Activated T-cell treated with anti-CD3 and anti-CD28 coated beads for 48 hours (primary cell): ENCODE measurements at places on chromosomes 4 and X.

- no peak for DNase-seq
Measured at GRCh38 chr4:156898373-156899117, 73.1 kb downstream of the PDGFC start.

DNA sequence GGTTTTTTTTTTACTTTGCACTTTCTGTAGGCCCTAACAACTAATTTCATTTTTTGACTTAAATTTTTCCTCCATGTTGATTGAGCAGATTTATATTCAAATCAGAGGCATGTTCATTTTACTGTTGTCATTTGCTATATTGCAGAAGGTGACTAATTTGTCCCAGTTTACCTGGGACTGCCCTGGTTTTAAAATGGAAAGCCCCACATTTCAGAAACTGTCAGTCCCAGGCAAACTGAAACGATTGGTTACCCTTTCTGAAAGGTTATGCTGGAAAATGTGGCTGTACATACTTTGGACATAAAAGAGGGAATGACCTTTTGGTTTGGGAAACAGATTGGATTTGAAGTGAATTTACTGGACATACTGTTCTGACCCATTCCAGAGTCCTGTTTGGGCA, 160.0 kb downstream of the SPCS3 start:
- DNase-seq: no peak

GRCh38 chrX:147174591-147174990, 360.0 kb upstream of the CXorf51A start:
- no peak for DNase-seq

DNA sequence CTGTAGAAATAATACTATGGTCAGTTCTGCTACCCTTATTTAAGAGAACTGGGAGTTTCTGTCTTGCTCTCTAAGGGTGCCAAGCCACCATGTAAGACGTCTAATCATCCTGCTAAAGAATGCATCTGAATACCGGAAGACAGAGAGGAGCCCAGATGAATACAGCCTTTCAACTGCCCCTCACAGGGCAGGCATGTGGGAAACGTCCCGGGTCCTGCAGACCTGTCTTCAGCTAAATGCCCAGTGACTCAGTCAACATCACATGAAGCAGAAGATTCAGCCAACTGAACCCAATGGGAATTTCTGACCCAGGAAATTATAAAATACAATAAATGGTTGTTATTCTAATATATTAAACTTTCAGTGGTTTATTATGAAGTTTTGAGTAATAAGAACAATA, 2141.0 kb upstream of the AGA start:
- DNase-seq: no peak

GRCh38 chrX:67546496-67547423, 2.9 kb downstream of the AR start:
- no peak for DNase-seq

DNA sequence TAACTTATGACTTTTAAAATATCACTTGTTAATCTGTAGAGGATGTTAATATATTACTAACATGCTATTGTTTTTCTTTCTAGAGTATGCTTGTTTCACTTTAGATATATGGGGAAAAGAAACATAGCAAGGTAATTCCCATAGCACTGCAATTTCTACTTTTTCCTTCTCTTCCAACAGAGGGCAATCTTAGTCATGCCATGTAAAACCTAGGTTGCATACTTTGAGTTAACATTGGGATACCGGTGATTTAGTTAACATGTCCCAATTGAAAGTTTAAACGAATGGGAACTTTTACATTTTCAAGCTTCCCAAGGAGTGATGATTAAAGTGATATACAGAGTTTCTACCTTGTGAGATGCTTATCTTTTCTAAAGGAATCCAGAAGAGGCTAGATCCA, 89.4 kb upstream of the IL13RA1 start:
- DNase-seq: no peak

DNA sequence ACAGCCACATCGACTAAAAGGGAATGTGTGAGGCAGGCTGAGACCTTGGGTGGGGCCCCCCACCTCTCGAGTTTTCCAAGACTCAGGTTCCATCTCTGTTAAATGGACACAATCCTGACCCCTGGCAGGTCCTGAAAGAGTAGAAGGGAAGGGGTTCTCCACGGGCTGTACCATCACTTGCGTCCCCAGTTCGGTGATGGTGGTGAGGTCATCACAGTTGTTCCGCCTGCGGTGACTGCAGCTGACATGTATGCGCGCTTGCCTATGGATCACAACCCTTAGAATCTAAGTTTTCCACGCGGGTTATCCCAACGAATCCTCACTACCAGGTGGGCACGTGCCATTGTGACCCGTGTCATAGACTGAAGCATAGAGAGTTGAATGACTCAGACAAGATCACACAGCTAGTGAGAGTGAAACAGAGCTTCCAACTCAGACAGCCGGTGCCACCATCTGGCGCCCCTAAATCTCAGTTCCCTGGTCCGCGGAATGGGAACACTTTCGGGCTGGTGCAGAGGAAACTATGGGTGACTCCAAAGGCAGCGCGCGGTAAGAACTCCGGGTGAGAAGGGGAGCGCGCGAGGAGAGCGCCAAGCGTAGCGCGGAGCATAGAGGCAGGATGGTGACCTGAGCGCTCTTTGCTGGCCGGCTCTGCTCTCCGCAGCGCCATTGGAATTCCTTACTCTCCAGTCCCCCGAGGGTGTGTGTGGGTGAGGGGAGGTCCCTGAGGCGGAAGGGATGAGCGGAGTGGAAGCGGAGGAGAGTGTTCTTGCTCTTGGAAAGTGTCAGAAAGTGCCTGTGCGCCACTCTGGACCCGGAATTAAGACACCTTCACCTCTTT, 10.5 kb downstream of the MSX1 start:
- DNase-seq: no peak

DNA sequence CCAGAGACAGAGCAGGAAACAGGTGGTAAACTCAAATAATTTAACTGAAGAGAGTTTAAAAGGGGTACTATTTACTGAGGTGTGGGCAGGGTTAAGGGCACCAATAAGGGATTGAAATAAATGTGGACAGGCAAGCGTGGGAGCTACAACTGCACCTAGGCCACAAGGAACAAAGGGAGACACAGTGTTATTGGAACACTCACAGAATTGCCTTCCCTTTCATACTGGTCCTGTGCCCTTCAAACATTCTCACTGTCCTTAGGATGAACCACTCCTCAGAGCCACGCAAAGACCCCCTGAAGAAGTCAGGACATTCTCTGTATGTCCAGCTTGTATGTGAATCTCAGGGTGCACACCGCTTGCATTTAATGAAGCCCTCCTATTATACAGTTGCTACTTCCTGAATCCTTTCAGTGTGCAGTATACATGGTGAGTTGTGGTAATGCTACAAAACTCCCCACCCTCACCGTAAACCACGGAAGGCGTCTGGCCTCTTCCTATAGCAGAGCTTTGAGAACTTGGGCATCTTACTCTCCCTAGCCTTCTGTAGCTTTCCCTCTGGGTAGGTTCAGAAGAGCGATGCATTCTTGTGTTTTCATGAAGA, 9.6 kb upstream of the MRPL1 start:
- peak; percentile 45 for DNase-seq

DNA sequence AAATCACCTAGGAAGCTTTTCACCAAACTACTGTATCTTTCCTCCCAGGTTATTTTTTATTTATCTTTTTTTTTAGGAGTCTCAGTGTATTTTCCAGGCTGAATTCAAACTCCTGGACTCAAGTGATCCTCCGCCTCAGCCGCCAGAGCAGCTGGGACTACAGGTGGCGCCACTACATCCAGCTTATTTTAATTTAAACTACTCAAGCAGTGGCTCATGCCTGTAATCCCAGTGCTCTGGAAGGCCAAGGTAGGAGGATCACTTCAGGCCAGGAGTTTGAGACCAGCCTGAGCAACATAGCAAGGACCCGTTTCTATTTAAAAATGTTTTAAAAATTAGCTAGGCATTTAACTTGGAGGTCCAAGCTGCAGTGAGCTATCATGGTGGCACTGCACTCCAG, 37.8 kb downstream of the LEF1 start:
- no peak for DNase-seq

DNA sequence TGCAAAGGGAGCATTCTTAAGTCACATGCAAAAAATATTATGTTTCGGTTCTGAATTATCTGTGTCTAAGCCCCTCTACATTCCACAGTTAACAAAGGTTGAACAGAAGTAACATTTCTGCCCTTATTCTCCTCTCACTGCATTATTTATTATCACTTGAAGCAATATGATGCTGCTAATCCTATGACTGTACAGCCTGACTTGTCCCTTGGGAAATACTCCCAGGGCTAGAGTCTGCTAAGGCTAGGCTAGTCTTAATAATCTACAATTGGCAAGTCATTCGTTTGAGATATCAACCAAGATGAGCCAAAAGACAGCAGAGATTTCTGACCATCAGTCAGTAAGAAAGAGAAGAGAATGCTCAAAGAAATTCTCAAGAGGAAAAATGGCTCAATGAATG, 226.9 kb upstream of the HCCS start:
- no peak for DNase-seq

DNA sequence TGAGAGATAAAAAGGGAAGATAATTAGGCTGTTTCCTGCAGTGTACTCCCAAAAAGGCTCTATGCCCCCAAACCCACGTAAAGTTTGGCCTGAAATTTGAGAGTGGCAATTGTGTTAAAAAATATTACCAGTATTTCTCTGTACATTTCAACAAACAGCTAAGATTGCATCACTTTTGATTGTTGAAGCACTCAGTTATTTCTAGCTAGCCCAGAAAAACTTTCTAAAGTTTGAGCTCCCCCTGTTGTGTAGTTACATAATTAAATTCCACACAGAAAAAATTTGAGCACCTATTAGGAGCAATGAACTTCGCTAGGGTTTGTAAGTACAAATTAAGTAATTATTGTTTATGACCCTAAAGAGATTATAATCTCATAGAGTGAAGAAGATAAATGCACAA, 109.4 kb downstream of the DLG3 start:
- DNase-seq: no peak

DNA sequence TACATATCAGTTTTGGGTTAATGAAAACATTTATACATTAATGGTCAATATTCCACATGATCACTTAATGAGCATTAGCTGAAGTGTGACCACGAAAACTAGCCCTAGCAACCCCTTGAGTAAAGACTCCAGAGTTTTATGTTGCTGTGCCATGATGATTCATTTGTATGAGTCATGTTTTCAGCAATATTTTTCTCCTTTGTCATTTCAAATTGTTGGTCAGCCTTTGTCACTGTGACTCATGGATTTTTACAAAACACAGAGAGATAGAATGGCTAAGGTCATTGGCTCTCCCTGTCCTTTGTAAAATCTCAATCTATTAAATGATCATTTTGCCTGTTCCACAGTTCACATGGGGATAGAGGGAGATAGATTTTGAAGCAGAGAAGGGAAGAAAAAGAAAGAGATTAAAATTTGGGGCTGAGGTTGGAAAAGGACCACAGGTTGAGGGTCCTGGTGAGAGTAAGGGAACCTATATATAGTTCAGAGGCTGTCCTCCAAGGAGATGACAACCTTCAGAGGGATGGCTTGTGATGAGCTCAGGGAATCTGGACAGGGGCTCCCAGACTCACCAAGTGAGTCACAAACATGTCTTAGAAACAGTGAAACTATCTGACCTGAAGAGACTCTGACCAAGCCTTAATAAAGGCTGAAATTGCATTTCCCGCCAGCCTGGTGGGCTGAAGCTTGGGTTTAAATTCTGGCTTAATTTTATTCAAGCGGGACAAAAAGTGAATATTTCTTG, 25.6 kb downstream of the NR0B1 start:
- DNase-seq: no peak

DNA sequence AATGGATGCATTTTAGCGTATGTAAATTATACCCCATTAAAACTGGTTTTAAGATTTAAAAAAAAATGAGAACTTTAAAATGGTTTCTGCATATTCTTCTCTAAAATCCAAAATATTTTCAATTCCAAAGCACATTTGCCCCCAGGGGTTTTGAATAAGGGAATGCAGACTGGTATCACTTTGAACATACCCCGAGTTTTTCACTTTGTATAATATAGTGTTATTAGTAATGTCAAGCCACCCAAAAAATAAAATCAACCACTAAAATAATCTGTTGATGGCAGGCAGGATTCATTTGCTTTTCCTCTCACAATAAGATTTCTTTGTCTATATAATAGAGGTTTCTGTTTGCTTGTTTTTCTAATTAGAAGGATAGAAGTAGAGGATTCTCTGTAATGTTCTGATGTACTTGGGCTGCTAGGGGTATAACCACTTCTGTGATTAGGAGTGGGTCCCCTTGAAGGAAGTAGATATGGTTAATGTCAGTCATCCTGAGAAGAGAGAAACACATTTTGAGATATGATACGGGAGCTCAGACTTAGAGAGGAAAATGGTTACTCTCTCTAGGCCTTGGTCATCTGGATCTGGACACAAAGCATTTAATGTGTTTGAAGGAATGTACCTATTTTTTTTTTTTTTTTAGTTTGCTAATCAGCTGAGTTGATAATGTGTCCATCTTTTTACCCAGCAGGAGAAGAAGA, 9.3 kb upstream of the LIN54 start:
- DNase-seq: no peak

DNA sequence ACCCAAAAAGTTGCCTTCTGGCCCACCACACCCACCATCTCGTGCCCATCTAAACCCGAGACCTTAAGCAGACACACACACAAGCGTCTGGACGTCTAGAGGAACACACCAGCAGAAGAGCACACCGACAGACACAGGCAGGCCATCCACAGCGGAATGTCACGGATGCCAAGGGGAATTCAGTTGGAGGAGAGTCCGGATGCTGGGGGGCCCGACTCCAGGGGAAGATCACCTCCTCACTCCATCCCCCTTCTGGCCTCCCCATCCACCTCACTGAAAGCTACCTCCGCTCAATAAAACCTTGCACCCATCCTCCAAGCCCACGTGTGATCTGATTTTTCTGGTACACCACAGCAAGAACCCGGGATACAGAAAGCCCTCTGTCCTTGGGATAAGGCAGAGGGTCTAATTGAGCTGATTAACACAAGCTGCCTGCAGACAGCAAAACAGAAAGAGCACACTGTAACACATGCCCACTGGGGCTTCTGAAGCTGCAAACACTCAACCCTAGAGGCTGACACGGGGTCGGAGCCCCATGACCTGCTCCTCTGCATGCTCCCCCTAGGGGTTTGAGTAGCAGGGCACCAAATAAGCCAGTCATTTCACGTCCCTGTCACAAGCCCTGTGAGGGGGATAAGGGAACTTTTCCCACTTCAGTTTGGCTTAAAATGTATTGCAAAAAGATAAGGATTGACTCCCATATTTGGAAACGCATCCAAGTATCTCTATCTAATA, 339.6 kb upstream of the PCDH10 start:
- DNase-seq: no peak

GRCh38 chr4:95528388-95528948, 20.3 kb downstream of the UNC5C start:
- DNase-seq: no peak

GRCh38 chr4:145774473-145774872, 94.5 kb downstream of the C4orf51 start:
- no peak for DNase-seq

GRCh38 chrX:138986866-138987265, 275.3 kb upstream of the FGF13 start:
- DNase-seq: no peak

- DNase-seq: no peak
Measured at GRCh38 chr4:70297576-70297975, 37.2 kb upstream of the CABS1 start.

GRCh38 chr4:118193421-118193820, 159.1 kb downstream of the NDST3 start:
- DNase-seq: no peak

- no peak for DNase-seq
Measured at GRCh38 chr4:138088449-138089208, 153.5 kb downstream of the SLC7A11 start.
